ENCODE measurements at places on chromosomes 4 and X.
A peak's percentile ranks its signal among the peaks of the same experiment; 100 is the strongest.

DNA sequence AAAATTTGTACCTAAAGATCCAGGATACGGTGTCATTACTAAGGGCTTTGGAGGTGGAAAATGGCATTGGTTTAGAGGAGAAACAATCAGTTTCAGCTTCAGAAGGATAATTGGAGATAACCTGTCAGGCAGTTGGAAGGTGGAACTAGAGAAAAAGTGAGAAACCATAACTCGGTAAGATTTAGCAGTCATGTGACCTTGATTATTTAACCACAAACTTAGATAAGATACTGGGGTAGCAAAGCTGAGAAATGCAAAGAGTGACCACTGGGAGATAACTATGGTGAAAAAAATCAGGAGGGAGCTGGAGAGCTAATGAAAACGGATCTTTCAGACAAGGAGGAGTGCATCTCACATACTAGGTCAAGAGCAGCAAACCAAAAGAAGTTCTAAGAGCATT lies 58.3 kb upstream of the SMARCA5 start:
- no peak for DNase-seq

GRCh38 chr4:84481077-84481859 lies 17.8 kb downstream of the NKX6-1 start:
- no peak for DNase-seq

GRCh38 chr4:139628184-139629012 lies 37.2 kb upstream of the MGST2 start:
- DNase-seq: no peak

- no peak for DNase-seq
Observed at GRCh38 chr4:76696109-76696508, 201.8 kb downstream of the SOWAHB start.

DNA sequence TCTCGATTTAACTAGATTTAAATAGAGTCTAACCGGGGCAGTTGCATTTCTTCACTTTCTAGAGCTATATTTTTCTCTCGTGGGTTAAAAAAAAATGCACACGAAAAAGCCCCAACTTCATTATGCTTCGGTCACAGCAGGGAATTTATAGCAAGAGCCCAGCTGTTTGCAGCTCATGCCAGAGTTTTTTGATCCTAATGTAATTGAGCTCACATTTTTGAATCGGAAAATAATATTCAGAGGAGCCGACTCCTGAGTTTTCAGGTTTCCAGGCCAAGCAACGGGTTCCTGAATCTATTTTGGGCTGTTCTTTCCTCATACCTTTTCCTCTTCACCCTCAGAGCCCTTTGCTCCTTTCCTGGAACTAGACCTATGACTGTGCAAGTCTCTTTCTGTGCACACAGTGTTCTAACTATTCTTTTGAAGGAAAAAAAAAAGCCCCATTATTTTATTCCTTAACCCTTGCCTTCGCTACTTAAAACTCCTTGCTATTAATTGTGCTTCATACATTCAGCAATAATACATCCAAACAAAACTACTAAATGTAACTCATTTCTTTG lies 27.5 kb upstream of the ESX1 start:
- DNase-seq: no peak

- DNase-seq: no peak
Observed at GRCh38 chr4:141348125-141348524, 127.4 kb downstream of the ZNF330 start.

GRCh38 chr4:131388277-131388676 lies 1760.8 kb upstream of the PCDH10 start:
- no peak for DNase-seq

DNA sequence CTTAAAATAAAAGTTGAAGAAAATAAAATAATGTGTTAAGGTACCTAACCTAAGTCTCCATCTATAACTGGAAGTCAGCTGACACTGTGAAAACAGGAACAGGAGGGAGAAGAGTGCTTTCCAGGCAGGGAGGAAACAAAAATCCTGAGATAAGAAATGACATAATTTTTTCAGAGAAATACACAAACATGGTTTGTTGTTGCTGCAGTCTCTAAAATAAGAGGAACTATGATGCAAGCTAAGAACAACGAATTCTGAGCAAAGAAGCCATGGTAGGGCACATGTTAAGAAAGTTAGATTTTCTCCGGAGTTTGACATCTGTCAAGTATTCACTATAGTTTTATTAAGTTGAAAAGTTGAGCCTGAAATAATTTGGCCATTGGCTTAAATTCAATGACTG lies 26.9 kb downstream of the PAPSS1 start:
- no peak for DNase-seq

- DNase-seq: no peak
Observed at GRCh38 chrX:17053502-17053901, 107.0 kb downstream of the REPS2 start.

DNA sequence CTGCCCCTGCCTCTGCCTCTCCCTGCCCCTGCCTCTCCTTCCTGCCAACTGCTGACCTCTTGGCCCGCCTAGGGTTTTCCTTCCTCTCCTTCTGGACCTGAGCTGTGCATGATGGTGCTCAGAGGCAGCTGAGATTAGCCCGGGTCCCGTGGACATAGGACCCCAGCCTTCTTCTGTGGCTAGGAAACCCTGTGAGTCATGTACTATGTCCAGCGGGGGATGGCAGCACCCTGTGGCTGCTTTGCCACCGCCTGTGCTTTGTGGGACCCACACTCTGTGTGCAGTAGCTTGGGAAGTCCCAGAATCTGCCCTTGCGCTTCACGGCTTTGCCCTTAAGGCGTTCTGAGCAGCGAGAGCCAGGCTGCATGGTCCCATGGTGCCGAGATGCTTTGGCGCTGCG lies 105.5 kb upstream of the PSAPL1 start:
- DNase-seq: no peak

GRCh38 chrX:15744181-15744867 lies 6.3 kb downstream of the CA5B start:
- no peak for DNase-seq

GRCh38 chr4:7414046-7414445 lies 20.7 kb downstream of the PSAPL1 start:
- DNase-seq: no peak

DNA sequence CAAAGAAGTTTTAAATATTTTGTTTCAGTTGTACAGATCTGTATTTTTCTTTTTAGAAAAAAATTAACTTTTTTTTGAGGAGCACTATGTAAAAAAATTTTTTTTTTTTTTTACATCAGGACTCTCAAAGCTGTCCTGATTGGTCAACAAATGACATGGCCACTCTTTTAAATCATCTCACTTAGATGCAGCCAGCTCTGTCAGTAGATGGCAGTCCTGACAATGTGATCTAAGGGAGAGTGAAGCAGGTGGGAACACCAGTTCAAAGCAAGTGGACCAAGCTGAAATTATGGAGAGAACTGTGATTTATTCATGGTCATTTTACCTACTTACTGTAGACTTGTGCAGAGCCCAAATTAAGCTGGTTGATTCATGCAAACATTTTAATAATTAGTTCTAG lies 174.7 kb upstream of the GPRIN3 start:
- DNase-seq: no peak

DNA sequence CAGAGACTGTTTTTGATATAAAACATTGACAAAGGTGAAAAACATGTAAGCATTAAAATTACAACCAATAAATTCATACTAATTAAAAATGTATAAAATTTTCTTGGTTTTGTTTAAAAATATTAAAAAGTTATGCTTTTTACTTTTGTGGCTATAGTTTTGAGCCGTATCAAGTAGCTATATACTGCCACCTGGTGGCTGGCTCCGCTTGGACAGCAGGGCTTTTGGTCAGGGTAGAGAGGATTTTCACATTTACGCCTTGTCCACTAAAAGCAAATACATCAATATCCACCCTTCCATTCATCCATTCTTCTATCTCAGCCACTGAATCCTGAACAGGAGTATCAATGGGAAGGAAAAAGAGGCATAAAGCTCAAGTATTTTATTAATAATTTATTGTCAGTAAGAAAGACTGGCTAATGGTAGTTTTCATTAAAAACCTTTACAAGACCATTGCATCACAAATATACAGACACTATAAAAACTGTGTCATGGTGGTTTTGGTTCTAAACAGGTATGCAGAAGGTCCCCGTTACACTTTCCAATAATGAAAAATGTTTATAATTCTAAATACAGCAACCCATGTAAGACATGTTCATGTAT lies 32.1 kb upstream of the MTNR1A start:
- DNase-seq: peak; percentile 47

GRCh38 chrX:110588853-110589252 lies 206.8 kb downstream of the CHRDL1 start:
- DNase-seq: no peak

DNA sequence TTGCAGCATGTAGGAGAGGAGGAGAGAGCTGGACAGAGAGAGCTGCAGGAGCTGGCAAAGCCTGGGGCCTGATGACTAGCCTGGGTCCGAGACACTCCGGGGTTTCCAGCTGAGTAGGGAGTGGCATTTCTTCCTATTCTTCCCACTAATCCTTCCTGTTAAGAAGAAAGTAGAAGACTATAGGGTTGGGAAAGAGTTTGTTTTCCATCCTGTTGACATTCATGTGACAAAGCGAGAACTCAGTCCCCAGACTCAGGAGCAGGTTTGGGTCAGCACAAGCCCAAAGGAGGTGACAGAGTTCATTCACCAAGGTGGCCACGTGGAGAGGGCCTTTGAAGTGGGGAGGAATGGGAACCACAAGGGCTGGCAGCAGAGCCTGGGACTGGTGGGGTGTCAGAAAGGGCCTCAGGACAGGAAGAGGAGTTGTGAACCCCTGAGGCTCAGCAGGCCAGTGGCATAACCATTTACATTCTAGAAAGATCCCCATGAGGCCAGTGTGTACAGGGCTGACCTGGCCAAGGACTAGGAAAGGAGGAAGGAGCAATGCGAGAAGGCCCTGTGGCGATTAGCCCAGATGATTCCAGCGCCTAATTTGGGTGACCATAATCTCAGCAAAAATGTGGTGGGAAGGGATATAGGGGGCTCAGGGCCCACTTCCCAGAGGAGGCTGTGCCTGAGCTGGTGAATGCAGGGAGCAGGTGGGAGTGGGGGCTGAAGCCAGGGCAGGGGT lies 3.3 kb upstream of the HAUS3 start:
- DNase-seq: no peak

DNA sequence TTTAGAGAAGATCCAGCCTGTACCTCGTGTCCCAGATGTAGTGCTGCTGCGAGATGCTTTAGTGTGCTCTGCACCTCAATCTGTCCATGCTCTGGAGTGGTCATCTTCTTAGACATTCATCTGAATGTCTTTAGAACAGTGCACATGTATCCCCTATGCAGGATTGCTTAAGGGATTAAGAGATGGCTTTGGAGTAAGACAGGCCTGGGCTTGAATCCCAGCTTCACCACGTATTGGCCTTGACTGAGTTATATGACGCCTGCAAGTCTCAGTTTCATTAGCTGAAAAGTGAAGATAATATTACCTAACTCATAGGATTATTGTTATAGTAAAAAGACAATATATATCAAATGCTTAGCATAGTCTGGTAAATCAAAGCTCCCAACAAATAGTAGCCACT lies 98.3 kb downstream of the NFKB1 start:
- no peak for DNase-seq

GRCh38 chr4:80027611-80028010 lies 45.4 kb downstream of the ANTXR2 start:
- DNase-seq: no peak

DNA sequence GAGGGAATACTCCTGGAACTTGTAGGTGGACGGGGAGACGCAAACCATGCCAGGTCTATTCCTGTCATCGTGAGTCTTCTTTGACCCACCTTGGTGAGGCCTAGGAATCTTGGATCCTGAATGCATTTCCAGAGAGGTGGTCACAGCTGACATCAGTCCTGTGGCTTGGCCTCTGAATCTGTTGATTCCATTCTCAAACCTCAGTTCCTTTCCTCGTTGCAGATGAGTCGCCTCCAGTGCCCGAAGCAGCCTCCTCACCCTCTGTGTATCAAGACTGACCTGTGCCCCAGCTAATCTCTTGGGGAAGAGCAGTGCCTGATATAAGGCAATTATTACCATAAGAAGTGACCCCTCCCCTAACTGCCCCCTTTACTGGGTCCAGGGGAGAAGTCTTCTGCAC lies 118.1 kb downstream of the SMIM20 start:
- DNase-seq: no peak

- DNase-seq: no peak
Observed at GRCh38 chr4:56134266-56134665, 185.5 kb downstream of the CEP135 start.

DNA sequence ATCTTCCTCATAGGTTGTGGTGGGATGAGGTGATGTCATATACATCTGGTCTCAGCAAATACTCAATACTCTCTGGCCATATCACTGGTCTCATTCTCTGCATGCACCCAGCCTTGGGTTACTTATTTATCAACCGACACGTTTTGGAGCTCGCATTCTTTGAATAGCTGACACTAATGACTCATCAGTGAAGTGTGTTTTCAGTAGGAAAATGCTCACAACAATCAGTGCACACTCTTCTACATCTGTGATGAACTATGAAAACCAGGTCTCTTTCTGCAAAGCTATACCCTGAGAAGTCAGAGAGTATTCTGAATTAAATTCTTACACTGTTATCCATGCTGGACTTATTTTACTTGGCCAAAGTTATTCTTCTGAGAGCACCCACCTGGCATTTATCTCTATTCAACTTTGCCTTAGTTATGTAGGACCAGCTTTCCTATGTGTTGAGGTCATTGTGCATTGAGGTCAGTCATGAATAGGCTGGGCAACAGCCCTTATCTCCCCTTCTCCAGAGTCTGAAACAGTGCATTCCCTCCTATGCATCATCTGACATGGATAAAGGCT lies 58.7 kb upstream of the DHX15 start:
- DNase-seq: no peak

DNA sequence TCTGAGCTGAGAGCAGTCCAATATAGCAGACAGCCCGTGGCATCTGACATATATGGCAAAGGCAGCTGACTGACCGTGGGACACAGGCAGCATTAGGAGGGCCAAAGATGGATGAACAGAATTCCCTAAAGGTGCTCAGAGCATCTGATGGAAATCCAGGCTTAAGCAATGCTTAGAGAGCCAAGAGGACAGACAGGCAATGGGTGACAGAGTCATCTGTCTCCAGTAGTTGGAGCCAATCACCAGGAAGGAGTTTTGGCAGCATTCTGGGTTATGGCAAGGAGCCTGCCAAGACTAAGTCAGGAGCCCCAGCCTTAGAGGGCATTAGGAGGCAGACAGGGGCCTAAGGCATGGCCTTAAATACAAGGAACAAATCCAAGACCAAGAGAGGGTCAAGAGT lies 153.3 kb upstream of the USP9X start:
- DNase-seq: no peak

DNA sequence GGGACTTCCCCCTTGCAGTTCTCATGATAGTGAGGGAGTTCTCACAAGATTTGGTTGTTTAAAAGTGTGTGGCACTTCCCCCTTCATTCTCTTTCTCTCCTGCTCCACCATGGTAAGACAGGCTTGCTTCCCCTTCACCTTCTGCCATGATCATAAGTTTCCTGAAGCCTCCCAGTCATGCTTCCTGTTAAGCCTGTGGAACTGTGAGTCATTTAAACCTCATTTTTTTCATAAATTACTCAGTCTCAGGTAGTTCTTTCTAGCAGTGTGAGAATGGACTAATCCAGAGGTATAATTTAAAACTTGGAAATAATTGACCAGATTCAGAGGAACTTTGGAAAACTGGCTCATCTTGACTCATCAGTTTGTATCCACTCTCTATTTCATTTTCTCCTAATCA lies 129.0 kb downstream of the TMEM47 start:
- DNase-seq: no peak

GRCh38 chr4:85128246-85129204 lies 162.0 kb upstream of the WDFY3 start:
- DNase-seq: no peak
